H4 (cell line): ENCODE measurements at places on chromosomes 7 and 10. TPM values are rescaled to one million over a fixed set of nuclear protein-coding genes. Genes with fewer than 3 reads are reported as not detected.

GRCh38 chr7:1642291-1642731 is 27.8 kb upstream of the ELFN1 start:
- DNase-seq, result no peak

- DNase-seq, result no peak
Measured at GRCh38 chr7:18895456-18895855, 222.0 kb downstream of the TWIST1 start.

GRCh38 chr10:58394471-58394870 is 9.3 kb downstream of the TFAM start:
- no peak for DNase-seq

DNA sequence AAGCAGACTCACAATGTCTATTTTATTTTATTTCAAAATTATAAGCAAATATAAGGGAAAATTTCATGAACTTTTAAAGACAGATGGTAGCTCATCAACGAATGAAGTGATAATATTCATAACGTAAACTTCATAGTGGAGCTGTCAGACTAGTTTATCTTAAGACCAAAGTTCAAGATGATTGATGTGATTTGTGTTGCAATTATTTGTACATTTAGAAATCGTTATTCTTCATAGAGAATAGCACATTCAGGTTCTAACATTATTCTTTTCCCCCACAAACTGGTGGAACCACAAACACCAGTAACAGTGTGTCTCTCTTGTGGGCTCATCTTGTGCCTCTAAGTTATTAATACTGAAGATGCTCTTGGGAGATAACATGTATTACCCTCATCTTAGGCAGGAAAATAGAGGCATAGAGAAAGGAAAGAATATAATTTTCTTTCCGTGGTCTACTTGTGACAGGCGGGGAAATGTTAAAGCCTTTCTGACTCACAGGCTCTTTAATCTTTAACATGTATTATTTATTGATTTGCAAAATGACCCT is 37.0 kb downstream of the CCSER2 start:
- no peak for DNase-seq

- no peak for DNase-seq
Measured at GRCh38 chr7:129843365-129843898, 109.3 kb downstream of the UBE2H start.

The TMEM26 gene
- total RNA-seq, result not detected in 2 replicates

The SUN3 gene
- 1.1 and 8.6 TPM in 2 replicates for total RNA-seq
